ENCODE measurements at places on chromosomes 11 and 22.

DNA sequence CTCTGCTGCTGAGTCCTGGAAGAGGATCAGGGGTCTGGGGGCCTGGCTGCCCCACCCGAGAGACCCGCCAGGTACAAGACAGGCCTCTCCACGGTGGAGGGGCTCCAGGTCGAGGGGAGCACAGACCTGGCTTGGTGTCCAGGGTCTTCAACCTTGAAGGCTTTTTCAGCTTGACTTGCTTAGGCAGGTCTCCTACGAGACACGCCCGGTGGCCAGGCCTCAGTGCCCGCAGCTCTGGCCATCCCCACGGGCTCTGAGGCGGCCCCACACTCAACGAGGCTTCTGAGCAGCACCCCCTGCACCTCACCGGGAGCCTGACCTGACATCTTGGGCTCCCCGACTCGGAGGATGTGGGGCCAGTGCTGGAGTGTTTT lies 6.6 kb upstream of the PLXNB2 start:
- DNase-seq = no peak

DNA sequence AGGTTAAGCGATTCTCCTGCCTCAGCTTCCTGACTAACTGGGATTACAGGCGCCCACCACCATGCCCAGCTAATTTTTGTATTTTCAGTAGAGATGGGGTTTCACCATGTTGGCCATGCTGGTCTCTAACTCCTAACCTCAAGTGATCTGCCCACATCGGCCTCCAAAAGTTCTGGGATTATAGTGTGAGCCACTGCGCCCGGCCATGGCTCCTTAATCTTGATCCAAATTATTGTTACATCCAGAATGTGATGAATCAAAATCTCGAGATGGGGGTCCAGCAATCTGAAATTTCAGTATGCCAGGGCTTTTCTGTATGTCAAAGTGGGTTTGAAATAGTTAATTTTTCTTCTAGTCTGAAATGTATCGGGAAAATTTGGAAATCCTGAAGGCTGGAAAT lies 3.7 kb downstream of the RPL27A start:
- no peak for DNase-seq

DNA sequence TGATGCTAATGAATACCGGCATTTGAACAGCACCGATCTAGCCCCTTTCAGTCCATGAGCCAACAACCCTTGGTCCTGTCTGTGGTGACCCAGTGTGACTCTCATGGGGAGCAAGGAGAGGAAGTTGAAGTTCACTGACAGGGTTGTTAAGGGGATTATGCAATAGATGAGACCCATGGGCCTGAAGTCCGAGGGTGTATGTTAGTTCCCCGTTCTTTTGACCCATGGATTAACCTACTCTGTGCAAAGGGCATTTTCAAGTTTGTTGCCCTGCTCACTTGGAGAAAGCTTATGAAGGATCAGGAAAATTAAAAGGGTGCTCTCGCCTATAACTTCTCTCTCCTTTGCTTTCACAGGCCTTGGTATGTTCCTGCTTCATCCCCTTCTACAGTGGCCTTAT lies 4.9 kb downstream of the PNPLA3 start:
- DNase-seq = no peak

GRCh38 chr22:47016631-47017030 lies 254.2 kb downstream of the TBC1D22A start:
- DNase-seq = no peak

GRCh38 chr11:33160136-33160535 lies 1.1 kb downstream of the CSTF3 start:
- DNase-seq = no peak
